ENCODE measurements at places on chromosomes 13 and 19. TPM values are rescaled to one million over a fixed set of nuclear protein-coding genes. Genes with fewer than 3 reads are reported as not detected.

Gene ATP4A
- not detected for total RNA-seq

Gene LGI4
- 0.13 TPM for total RNA-seq

Gene ZNF221
- total RNA-seq, result 0.23 TPM

Gene FXYD1
- 0.47 TPM for total RNA-seq
